Large intestine (tissue), 12 donors: ENCODE measurements at places on chromosomes 5 and 9. TPM values are rescaled to one million over a fixed set of nuclear protein-coding genes. Genes with fewer than 3 reads are reported as not detected.

DNA sequence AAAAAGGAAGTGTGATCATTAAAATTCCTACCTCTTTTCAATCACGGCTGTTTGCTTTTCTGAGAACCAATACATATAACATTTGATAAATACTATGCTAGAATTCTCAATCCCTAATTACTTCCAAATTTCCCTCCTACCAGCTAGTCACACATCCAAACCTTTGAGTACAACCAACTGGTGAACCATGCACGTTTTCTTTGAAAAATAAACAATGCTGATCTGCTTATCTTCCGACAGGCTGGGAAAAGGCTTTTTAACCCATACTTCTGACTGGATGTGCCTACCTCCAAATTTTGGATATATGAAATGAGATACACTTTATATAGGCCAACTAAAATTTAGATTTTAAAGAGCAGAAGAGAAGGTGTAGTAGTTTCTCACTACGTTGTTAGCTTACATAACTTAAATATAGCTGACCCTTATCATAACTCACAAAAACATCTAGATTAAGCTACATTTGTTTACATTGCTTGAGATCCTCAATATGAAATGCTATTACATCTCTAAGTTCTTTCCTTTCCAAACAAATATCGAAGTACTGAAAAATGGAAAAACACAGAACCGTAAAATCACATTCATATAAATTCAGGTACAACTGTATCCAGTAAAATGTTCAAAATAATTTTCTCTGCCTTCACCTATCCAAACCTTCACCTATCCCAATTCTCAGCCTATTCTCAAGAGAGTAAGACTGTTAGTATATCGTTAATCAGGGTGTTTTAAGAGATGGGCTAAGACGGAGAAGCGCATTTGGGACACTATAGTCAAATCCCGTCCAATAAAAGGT is 2.1 kb downstream of the NR3C1 start:
- DNase-seq, result no peak

- no peak for DNase-seq
Measured at GRCh38 chr5:178218827-178219226, 13.8 kb downstream of the PHYKPL start.

GRM6 gene
- polyA plus RNA-seq, result 0.70 TPM

GRCh38 chr9:102867488-102867887 is 127.6 kb upstream of the CYLC2 start:
- peak; percentile 24 for DNase-seq

GRCh38 chr9:38020151-38021076 is 48.6 kb downstream of the SHB start:
- DNase-seq, result no peak

DNA sequence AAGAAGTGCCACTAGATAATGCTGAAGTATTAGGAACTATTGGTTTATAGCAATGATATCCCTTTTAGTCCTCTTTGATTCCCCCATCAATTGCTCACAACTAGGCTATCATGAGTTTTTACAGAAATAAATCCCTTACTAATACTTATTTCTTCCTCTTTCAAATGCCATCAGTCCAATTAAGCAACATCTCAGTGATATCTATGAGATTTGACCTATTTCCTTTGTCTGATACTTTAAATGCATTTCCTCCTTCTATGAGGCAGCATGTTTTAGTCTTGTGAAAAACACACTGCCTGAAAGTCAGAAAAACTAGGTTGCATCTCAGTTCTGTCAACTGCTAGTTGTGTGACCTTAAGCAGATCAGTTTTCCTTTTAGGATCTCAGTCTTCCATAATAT is 101.6 kb downstream of the FBXW11 start:
- DNase-seq, result no peak

UGT3A1 gene
- polyA plus RNA-seq, result 142 TPM

DNA sequence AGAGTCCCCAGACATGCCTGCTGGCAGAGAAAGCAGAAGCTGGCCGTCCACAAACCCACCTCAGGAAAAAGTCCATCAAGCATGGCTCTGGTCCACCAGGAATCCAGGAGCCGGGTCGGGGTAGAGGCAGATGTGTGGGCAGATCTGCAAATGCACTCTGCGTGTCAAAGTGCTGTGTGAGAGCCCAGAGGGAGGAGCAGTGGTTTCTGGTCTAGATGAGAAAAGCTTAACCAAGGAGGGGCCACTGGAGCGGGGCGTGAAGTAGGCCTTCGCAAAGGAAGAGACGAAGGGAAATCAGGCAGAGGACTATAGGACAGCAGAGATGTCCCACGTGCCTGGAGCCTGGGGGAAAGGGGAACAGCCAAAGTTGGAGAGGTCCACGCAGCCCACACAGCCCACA is 40.0 kb downstream of the TTLL11 start:
- no peak for DNase-seq

GRCh38 chr9:84397822-84398221 is 57.3 kb upstream of the SLC28A3 start:
- no peak for DNase-seq

DNA sequence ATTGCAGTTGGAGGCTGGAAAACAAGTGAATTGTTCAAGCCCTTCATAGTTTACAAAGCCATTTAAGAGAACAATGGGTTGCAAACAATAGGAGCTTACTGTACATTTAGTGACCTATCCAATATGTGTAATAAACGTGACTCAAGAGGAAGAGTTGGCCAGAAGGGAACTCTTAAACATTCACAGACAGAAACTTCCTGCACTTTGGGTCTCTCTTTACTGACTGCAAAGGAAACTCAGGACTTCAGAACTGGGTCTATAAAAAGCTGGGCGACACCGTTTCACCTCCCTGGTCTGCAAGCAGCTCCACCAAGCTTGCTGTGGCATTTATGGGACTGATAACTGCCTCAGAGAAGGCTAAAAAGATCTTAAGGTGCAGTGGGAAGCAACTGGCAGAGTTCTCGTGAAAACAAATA is 48.7 kb upstream of the SPATA31D4 start:
- DNase-seq, result peak; percentile 14

DNA sequence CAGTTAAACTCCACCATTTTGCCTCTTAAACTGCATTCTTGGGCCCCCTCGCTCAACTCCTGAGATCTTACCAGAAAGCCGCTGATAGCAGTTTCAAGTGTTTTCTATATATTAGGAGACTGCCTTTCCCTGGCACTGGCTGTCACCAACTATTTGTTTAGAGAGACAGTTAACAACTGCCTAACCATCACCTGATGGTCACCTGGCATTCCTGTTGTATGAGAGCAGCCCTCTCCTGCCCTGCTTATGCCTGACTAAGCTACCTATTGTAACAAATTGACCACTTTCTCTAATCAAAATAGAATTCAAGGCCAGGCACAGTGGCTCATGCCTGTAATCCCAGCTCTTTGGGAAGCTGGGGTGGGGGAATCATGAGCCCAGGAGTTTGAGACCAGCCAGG is 28.0 kb upstream of the SIL1 start:
- no peak for DNase-seq

NXNL2 gene
- 0.57 TPM for polyA plus RNA-seq

DNA sequence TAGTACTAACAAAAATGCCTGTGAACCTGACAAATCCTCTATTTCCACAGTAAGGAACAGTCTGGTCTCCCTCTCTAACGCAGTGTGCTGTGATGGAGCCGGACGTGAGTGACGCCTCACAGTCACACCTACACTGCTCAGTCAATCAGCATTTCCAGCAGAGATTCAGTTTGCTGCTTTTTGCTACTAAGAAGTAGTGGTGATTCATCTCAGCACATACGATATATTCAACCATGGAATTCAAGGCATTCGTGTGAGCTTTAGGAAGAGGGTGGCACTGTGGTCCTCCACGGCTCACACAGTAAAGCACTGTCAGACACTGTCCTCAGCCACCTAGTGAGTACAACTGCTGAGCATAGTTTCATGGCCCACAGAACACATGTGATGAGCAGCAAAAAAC is 70.9 kb downstream of the SETX start:
- DNase-seq, result no peak

DNA sequence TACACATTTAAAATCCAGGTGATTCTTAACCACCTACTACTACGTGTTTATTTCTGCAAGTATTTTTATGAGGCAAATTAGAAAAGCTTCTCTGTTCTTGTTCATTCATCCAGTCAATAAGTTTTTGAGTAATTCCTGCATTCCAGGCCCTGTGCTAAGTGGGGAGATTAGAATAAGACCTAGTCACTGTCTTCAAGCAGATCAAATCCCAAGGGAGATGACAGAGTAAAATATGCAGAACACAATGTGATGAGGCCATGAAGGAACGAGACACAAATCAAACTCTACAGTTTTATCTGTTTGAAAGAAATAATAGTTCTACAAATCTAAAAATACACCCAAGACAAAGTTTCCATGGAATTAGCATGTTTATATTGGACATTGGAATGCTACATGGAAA is 158.8 kb downstream of the CEP120 start:
- DNase-seq, result no peak

TAS2R1 gene
- polyA plus RNA-seq, result not detected

DNA sequence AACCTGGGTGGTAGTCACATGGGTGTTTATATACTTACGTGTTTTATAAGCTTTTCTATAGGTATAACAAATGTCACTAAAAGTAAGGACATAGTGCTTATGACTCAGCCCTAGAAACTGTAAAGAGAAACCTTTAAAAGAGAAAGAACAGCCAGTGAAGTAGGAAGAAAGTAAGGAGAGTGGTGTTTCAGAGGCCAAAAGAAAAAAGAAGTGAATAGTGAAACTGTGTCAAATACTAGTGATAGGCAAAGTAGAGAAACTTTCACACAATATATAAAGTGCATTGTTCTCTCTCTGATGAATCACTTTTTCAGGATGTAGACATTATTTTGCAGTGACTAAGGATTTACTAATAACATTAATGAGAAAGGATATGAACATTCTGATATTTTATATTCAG is 74.2 kb upstream of the SUSD1 start:
- no peak for DNase-seq

GRCh38 chr5:78521455-78521854 is 127.1 kb downstream of the LHFPL2 start:
- DNase-seq, result no peak

- no peak for DNase-seq
Measured at GRCh38 chr9:1979741-1980367, 35.3 kb upstream of the SMARCA2 start.

TAF11L10 gene
- not detected for polyA plus RNA-seq

DNA sequence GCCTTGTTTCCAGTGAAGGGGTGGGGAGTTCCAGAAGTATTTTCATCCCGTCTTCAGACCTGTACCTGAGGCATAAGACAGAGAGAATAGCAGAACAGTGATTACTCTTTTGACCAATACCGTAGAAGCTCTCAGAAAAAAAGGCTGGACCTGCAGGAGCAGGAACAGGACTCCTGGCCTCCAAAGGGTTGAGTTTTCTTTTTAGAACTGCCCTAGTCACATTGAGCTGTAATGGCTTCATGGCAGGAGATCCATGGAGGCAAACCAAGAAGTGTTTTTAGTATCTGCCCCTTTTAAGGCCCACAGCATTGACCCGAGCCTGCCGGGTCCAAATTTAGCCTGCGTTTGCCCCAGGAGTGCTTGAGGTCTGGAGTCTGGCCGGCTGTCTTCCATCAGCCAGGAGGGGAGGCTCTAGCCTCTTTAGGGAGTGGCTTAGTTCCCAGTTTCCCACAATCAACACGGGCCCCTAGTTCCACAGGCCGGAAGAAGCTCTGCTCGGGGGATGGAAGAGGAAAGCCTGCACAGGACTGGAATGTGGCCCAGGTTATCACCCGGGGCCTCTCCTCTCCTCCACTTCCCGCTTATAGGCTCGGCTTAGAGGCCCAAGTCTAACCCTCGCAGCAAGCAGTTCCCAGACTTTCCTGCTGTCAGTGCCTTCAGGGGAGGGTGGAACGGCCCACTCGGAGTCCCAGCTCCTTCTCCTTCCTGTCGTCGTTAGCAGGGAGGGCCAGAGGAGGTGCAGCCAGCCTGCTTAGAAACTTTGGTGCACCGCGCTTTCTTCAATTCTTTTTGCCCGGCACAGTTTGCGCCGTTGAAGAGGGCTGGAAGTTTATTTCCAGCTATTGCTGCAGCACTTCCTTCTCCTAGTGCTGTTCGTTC is 80.7 kb downstream of the C9orf152 start:
- peak; percentile 84 for DNase-seq

- DNase-seq, result peak; percentile 68
Measured at GRCh38 chr5:122311961-122312590, at the start of gene SNCAIP. Gene SNCAIP (plus strand): TSS chr5:122312237. CDS start chr5:122391135, 78,898 bp downstream.

DNA sequence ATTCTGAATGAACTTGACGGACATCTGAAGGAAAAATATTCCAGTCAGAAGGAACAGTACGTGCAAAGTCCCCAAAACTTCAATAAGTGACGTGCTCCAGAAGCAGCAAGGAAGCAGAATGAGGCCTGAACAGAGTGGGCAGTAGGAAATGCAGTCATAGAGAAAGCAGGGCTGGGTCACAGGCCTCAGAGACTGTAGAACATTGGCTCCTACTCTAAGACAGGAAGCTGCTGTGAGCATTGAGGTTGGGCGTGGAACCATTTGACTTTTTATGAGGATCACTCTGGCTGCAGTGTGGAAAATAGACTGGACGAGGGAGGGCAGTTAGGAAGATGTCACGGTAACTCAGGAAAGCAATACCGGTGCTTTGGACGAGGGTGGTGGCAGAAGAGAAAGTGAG is 64.0 kb downstream of the DOCK8 start:
- DNase-seq, result no peak

CARTPT gene
- polyA plus RNA-seq, result 8.5 TPM

GRCh38 chr9:114396558-114397218 is 8.9 kb upstream of the AKNA start:
- DNase-seq, result no peak

HTR4 gene
- 4.7 TPM for polyA plus RNA-seq

DNA sequence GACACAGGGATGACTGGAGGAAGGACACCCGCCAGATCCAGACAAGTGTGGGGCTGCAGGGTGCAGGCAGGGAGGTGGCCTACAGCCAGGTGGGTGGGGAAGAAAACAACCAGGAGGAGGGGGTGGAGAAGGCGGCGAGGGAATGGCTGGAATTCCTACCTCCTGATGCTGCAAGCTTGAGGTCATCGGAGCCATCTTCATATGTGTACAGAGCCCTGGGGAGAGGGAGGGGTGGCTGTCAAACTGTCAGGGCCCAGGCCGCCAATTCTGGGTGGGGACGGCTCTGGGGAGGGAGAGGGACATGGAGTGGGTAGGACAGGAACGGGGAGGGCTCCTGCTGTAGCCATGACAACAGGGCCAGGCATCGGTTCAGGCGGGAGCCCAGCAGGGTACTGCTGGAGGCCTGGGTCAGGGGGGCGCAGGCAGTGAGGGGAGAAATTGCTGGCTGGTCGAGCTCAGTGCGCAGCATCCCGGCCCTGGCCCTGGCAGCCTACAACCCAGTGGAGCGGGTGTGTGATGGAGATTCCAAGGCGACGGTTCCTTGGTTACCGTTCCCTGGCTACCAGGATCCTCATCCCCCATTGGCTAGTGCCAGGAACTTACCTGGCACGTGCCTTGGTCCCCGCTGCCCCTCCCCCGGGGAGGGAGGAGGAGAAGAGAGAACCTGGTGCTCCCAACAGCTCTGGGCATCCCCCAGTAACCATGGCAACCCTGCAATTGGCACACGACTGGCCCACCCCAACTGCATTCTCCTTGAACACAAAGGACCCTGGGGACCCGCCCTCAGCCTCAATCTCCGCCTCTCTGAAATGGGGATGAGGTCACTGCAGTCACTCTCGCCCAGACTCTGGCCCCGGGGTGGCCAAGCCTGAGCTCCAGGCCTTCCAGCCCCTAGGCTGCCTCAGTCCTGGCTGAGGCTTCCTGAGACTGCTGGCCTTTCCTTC is 4.5 kb downstream of the DBN1 start:
- no peak for DNase-seq
